Hippocampal formation (tissue), 2 donors: ENCODE measurements at places on chromosomes 1 and 21.

GRCh38 chr1:174031099-174031498, 8.9 kb upstream of the RC3H1 start:
- no peak for DNase-seq

DNA sequence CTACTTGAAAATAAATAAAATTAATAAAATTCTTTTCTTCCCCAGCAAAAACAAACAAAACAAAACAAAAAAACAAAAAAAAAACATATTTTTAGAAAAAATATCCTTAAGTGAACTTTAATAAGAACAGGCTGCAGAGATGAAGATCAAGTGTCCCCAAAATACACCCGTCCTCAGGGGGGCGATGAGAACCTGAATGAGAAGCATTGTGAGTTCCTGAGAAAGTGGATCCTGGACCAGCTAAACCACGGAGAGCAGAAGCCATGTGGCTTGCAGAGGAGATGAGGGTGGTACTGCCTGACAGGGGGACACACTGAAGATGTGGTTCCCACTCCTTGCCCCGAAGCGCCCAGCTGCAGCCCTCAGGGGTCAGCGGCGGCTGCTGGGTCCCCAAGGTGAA, 89.3 kb downstream of the ITPKB start:
- no peak for DNase-seq

DNA sequence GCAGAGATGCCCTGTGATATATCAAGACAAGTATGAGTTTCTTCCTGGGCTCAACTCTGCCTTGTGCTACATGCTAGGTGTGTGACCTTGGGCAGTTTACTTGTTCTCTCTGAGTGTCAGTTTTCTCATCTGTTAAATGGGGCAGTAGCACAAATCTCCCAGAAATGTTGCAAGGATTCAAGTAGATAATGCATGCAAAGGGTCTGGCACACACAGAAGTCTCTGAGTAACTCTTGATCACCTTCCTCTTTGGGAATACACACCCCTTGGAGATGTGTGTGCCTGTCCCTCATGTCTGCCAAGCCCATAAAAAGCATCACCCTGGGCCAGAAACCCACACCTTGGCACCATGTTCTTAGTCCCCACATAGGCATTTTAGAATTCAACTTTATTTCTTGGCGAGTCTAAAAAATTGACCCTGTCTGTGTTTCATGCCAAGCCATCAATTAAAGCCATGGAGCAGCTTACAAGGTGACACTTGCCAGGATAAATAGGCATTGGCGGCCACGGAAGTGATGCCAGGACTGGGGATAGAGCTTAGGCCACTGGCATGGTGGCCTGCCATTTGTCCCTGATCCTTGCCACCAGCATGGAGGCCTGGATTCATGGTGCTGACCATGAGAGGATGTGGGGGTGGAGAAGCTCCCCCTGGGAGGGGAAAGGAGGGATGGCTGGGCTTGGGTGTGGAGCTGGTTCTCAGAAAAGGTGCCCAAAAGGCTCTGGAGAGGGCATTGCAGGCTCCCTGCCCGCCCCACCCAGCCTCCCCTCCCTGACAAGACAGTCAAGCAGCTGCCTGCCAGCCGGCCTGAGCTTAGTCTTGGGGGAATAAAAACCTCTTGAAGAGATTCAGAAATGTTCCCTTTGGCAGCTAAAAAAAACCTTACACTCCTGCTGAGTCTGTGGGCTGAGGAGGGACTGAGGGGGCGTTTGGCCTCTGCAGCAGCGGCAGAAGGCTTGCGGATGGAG, 118.0 kb upstream of the IPO9 start:
- DNase-seq: no peak

DNA sequence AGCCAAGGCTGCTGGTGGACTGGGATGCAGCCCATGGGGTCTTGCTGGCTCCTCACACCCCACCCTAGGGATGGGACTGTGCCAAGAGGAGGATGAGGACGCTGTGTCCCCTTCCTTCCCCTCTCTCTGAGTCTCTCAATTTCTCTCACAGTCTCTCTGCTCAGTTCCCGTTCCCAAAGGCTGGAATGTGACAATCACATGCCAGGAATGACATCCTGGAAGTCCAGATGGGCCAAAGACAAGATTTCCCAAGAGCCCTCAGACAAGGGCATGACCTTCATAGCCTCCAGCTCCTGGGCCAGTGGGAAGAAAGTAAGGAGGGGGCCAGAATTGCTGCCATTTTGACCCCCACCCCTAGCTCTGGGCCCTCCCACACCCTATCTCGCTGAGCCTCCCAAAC, 7.6 kb upstream of the CDCP2 start:
- DNase-seq: no peak
